Head of caudate nucleus (tissue), 42 donors: ENCODE measurements at places on chromosomes 4 and X.

DNA sequence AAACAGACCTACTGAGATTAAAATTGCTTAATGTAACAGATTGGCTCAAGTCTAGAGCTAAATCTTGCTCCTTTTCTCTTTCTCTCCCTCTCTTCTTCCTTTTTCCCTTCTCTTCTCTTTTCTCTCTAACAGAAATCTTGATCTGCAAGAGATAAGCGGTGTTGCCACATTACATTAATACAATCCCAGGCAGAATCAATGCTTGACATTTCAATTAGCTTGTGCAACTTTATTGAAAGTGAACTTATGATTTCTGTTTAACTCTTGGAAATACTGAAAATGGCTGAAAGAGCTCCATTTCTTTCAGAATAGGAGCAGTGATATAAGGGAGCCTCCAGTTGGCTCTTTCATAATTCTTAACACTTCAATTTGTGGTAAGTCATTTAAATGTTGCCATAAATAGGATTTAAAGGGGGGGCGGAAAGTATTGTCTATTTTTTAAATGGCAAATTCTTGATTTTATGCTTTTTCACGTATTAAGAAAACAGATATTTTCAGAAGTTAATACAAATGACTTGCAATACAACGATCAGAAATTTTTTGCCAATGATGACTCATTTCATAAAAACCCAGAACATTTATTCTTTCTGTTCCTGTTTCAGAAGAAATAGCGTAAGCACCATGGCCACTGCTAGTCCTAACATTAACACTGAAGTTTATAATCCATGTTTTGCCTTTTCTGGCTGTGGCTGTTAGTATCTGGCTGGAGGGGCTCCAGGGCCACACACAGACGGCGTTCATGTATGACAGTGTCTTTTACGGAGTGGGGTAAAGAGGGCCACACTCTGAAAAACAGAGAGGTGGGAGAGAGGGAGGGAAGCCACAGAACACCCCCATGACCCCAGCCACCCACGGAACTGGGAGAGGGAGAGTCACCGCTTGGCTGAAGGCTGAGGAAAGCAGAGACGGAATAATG is 115.7 kb upstream of the FAT1 start:
- DNase-seq, result no peak

DNA sequence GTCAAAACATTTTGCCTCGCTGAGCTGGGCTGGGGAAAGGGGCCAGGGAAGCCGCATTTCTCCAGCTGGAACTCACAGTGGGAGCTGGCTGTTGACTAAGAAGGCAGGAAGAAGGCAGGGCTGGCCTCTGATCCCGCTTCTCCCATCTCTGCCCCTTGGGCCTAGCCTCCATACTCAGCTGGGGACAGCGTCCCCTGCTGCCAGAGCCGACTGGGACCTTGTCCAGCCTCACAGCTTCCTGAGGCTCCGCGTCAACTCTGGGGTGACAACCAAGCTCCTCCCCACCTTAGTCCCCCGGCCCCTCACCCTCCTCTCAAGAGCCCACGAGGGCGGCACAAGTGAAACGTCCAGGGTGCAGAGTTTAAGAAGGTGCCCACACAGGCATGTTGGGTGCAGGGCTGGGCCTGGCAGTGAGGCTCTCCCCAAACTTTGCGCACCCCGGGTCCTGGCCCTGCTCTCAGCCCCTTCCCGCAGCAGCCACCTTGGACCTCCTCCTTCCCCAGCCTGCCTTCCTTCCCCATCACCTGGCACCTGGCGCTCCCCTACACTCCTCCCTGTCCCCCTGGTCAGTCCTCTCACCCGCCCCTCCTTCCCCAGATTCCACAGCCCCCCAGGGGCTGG is 100.8 kb downstream of the PSAPL1 start:
- no peak for DNase-seq

GRCh38 chr4:73948291-73948690 is 33.5 kb downstream of the PF4 start:
- DNase-seq, result no peak

- DNase-seq, result no peak
Observed at GRCh38 chr4:108651014-108651791, 804 bp downstream of the OSTC start.

- no peak for DNase-seq
Observed at GRCh38 chr4:141899103-141899502, 262.7 kb downstream of the IL15 start.

DNA sequence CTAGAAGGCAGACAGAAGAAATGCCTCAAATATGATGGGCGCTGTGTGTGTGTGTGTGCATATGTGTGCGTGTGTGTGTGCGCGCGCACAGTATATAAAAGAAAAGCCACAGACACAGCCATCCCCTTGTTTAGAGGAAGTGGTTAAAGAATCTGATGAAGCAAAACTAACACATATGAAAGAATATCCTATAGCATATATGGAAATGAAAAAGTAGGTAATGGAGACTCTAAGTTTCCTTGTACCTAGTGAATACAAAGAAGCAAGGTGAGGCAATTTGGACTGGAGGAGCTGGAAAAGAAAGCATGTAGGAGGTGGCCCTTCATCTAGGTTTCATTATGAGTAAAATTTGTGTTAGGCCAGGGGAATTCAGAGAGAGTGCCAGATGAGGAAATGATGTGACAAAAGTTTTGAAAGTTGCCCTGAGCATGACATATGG is 58.6 kb upstream of the MCF2 start:
- no peak for DNase-seq

GRCh38 chr4:48112017-48112667 is 21.9 kb downstream of the TXK start:
- DNase-seq, result no peak

DNA sequence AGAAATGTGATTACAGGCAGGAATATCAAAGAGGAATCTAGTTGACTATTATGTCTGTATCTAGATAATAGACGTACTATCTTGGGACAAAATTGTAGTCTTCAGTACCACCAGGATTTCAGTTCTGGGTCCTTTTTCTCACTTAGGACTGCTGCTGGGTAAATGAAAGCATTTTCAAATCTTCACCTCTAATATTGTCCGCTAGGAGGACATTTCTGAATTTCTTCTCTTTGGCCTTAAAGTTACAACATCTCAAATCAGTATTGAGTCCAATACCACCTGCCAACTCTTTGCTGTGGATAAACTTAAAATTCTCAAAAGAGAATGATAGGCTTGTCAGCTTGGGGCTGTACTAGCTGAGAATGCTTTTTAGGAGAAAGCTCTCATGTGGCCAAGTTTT is 6.0 kb downstream of the FGF16 start:
- DNase-seq, result no peak

- DNase-seq, result no peak
Observed at GRCh38 chrX:69178592-69178991, 13.3 kb upstream of the PJA1 start.

DNA sequence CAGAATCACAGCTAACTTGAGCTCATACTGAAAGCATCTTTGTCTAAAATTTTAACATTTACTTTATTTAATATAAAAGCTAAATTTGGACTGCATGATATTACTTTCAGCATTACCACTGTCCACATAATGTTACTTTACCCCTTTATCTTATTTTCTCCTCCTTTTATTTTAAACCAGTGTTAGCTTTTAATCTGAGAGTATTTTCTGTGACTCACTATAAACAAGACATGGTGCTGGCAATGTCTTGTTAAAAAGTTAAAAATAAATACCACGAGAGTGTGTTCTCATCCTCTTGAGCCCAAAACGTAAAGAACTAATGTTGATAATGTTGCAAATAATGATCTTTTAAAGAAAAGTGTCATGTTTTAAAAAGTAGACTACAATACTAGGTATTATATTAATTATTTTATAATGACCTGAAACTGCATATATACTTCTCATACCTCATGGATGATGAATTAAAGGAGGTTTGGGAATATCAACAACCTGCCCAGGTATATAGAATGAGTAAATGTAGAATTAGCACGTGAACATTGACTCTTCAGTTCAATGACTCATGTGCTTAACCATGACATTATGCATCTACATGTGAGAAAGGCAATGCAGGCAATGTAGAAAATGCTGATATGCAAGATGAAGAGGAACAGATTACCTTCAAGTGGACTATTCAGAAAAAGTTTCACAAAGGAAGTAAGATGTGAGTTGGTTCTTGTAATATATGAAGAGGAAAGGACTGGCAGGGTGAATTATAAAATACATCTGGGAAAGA is 454.1 kb upstream of the ADGRL3 start:
- no peak for DNase-seq

GRCh38 chr4:62402088-62402806 is 1202.1 kb downstream of the ADGRL3 start:
- no peak for DNase-seq

DNA sequence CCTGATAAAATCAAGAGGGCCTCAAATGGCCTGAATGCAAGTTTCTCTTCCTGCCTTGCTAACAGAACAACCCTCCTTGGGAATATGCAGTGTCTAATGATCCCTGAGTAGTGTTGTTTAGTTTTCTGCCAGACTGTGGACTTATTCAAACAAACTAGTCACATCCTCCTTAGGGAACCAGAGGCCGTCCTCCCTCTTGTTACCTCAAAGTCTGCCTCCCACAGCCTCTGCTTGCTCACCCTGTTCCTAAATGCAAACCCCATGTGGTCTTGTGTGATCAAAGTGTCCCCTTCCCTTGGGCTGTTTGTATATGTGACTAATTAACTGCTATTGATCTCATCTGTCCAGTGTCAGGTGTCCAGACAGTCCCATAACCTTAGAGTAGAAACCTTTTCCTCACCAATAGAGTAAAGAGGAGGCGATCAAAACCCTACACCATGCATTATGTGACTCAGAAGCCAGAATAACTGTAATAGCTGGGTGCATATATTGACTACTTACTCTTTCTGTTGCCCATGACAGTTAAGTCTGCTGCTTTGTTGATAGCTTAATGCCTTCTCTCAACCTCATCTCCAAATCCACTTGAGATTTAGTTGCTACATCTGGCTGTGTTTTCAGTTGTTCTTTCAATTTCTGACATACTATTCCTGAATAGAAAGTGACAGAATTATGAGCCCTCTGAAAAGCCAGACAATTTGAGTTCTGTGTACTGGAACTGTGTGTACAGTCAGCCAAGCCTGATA is 473.0 kb upstream of the NWD2 start:
- DNase-seq, result no peak

- DNase-seq, result no peak
Observed at GRCh38 chrX:56313308-56313707, 81.2 kb downstream of the KLF8 start.

GRCh38 chr4:5791654-5792053 is 80.7 kb downstream of the EVC start:
- no peak for DNase-seq

GRCh38 chrX:68932611-68933010 is 103.8 kb downstream of the EFNB1 start:
- no peak for DNase-seq

DNA sequence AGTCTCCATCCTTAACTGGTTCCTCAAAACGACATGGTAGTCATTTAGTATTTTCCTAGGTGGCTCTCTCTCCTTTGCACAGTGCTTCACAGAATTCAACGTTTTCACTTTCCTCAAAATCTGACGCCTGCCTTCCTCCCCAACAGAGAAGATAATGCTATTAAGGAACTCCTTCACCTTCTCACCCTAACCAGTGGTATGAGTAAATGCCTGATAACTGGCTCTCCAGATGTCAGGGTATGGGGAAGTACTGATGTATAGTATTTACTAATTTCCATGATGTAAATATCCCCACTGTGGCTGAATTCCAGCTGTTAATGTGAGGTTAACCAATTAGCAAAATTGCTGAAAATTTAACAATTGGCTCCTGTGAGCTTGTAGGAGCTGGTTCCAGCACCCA is 28.8 kb upstream of the NSUN7 start:
- DNase-seq, result no peak

GRCh38 chr4:80207172-80207583 is 9.9 kb downstream of the PRDM8 start:
- no peak for DNase-seq

- no peak for DNase-seq
Observed at GRCh38 chrX:84475101-84475500, 27.2 kb downstream of the HDX start.

GRCh38 chr4:140857111-140857510 is 100.9 kb upstream of the TBC1D9 start:
- no peak for DNase-seq

GRCh38 chr4:45663003-45663402 is 460.9 kb downstream of the GABRG1 start:
- no peak for DNase-seq

GRCh38 chrX:26192204-26192603 is at the start of gene MAGEB6:
MAGEB6 (plus strand) TSS chrX:26192440; CDS start chrX:26193847, 1,407 bp downstream.
- DNase-seq, result no peak

DNA sequence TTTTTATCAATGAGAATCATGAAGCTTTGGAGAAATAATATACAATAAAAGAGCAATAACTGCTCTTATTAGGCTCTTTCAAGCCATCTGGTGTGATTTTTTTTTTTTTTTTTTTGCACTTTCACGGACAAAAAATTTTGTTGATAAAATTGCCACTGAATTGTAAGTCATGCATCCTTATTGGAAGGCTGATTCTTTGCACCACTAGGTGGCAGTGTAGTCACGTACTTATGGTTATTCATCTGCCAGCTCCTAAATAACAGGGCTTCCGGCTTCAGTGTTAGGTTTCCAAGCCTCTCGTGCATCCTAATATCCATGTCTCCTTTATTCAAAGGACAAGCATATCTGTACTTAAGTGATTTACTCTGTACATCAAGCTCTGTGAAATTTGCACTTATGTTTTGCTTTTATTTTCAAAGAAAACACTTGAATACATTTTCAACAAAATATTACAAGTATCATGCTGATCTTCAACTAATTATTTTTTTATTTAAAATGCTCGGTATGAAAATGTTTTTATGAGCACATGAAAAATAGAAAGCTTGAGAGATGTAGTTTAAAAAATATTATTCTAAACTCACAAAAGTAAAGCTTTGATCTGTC is 1578.3 kb upstream of the TENM3 start:
- peak; percentile 47 for DNase-seq

GRCh38 chr4:112753333-112753732 is 116.4 kb downstream of the LARP7 start:
- DNase-seq, result no peak

- DNase-seq, result no peak
Observed at GRCh38 chr4:88106205-88106604, 52.2 kb downstream of the ABCG2 start.

- no peak for DNase-seq
Observed at GRCh38 chrX:84487365-84488353, 14.6 kb downstream of the HDX start.

GRCh38 chr4:183563874-183564273 is 59.0 kb downstream of the ING2 start:
- DNase-seq, result peak; percentile 60

- no peak for DNase-seq
Observed at GRCh38 chrX:40411340-40412111, 169.2 kb upstream of the ATP6AP2 start.
